ENCODE measurements at places on chromosomes 6 and 20. TPM values are rescaled to one million over a fixed set of nuclear protein-coding genes. Genes with fewer than 3 reads are reported as not detected.

- H3K4me3 ChIP-seq, result no peak overlapping the region
- H3K4me1 ChIP-seq, result no peaks in the 10 kb centered on the region
- H3K27ac ChIP-seq, result no peak overlapping the region
- no peak for DNase-seq
- no peaks in the 10 kb centered on the region for H3K36me3 ChIP-seq
Measured at GRCh38 chr6:11374036-11375010, 141.9 kb upstream of the NEDD9 start.

Gene CST5
- total RNA-seq, result not detected

- H3K4me3 ChIP-seq, result peak overlapping the region; percentile 46
- no peak for DNase-seq
- H3K27ac ChIP-seq, result no peak overlapping the region
- no peaks in the 10 kb centered on the region for H3K27me3 ChIP-seq
- H3K36me3 ChIP-seq, result no peaks in the 10 kb centered on the region
- no peaks in the 10 kb centered on the region for H3K4me1 ChIP-seq
Measured at GRCh38 chr20:17504898-17505635, 26.1 kb downstream of the BFSP1 start.

DNA sequence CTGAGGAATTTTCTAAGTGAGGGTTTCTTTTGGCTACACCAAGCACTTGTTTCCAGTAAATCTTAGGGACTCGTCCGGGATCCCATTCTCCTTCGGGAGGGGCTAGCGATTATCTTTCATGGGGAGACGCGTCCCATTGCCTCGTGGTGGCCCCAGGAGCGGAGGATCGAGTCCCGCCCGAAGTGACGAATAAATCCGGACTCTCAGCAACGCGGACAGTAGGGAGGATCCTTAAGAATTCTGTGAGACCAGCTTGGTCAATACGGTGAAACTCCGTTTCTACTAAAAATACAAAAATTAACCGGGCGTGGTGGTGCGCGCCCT is 69.1 kb upstream of the PRSS16 start:
- H3K27me3 ChIP-seq, result no peaks in the 10 kb centered on the region
- H3K4me1 ChIP-seq, result no peaks in the 10 kb centered on the region
- no peaks in the 10 kb centered on the region for H3K36me3 ChIP-seq
- H3K27ac ChIP-seq, result peak overlapping the region; percentile 85
- H3K4me3 ChIP-seq, result peak overlapping the region; percentile 90

DNA sequence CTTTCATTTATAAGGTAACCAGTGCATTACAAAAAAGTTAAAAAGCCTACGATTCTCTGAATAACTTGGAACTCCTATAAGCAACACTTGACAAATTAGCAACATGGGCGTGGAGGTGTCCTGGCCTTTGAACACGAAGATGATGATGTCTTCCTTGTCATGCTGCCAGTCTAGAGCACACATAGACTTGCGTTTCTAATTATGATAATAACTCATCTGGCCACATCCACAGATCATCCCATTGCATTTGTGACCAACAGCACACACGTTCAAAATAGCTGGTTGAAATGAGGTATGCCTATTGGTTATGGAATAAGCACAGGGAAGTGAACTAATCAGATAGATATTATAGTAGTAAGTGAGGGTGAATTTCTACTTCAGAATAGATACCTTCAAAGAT is 608.9 kb downstream of the PRKN start:
- no peak for DNase-seq
- no peaks in the 10 kb centered on the region for H3K36me3 ChIP-seq
- no peak overlapping the region for H3K4me3 ChIP-seq
- no peaks in the 10 kb centered on the region for H3K4me1 ChIP-seq
- no peaks in the 10 kb centered on the region for H3K27me3 ChIP-seq

Gene INSM1
- total RNA-seq, result 0.48 TPM

DNA sequence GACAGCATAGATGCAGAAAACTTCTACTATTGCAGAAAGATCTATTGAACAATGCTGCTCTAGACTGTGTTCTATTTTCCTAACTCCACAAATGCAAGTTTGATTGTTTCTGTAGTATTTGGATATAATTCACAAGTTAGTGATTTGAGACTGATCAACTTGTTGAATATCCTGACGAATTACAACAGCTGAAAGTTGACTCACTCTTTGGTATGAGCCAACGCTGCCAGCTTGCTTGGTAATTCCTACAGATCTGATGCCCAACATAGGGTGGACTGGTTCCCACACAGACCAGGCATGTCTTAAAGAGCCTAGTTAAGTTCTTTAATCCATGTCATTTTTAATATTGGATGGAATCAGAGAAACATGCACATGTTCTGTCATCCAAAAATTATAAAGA is 231.0 kb upstream of the RAB32 start:
- no peak for DNase-seq
- no peaks in the 10 kb centered on the region for H3K27me3 ChIP-seq
- no peak overlapping the region for H3K27ac ChIP-seq
- H3K4me1 ChIP-seq, result no peaks in the 10 kb centered on the region

- H3K36me3 ChIP-seq, result no peaks in the 10 kb centered on the region
- no peak overlapping the region for H3K27ac ChIP-seq
- H3K27me3 ChIP-seq, result no peaks in the 10 kb centered on the region
- no peaks in the 10 kb centered on the region for H3K4me1 ChIP-seq
- no peak for DNase-seq
- no peak overlapping the region for H3K4me3 ChIP-seq
Measured at GRCh38 chr6:34238585-34239499, 2.2 kb downstream of the HMGA1 start.

- no peak for DNase-seq
- H3K36me3 ChIP-seq, result no peaks in the 10 kb centered on the region
- H3K4me1 ChIP-seq, result no peaks in the 10 kb centered on the region
- H3K27ac ChIP-seq, result no peak overlapping the region
- no peak overlapping the region for H3K4me3 ChIP-seq
Measured at GRCh38 chr6:7067305-7067704, 40.5 kb upstream of the RREB1 start.

DNA sequence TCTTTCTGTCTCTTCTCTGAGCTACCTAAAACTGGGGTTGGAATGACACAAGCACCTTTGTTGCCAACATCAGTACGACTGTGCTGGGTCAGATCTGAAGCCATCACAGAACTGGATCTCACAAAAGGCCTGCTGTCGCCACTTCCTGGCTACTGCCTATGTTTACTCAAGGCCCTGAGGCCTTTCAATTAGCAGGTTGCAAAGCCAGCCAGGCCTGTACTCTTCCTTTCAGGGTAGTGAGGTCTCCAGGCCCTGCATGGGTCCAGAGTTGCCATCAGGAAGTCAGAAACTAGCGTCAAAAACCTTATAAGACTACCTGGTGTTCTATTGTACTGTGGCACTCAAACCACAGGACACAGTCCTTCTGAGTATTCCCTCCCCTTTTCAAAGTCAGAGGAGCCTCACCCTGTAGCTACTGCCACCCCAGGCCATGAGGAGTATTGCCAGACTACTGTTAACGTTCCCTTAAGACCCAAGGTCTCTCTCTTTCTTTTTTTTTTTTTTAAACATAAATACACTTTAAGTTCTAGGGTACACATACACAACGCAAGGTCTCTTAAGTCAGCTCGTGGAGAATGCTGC is 937.4 kb upstream of the GJE1 start:
- H3K27me3 ChIP-seq, result no peaks in the 10 kb centered on the region
- no peak overlapping the region for H3K4me3 ChIP-seq
- peak; percentile 19 for DNase-seq

- no peaks in the 10 kb centered on the region for H3K36me3 ChIP-seq
- no peaks in the 10 kb centered on the region for H3K4me1 ChIP-seq
- DNase-seq, result no peak
- no peak overlapping the region for H3K27ac ChIP-seq
- no peaks in the 10 kb centered on the region for H3K27me3 ChIP-seq
Measured at GRCh38 chr6:132750455-132751248, 7.1 kb downstream of the VNN2 start.

DNA sequence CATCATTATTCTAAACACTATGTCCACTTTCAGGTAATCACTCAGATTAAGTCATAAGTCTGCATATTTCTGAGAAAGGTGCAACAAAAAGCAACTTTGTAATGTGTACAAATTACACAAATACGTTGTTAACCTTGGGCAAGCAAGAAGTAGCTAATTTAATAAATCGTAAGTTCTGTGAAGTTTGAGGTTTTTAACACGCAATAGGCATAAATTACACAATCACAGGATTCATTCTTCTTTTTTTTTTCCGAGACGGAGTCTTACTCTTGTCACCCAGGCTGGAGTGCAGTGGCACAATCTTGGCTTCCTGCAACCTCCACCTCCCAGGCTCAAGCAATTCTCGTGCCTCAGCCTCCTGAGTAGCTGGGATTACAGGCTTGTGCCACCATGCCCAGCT is 57.2 kb upstream of the F13A1 start:
- no peak for DNase-seq
- no peak overlapping the region for H3K27ac ChIP-seq
- H3K4me3 ChIP-seq, result no peak overlapping the region
- H3K4me1 ChIP-seq, result no peaks in the 10 kb centered on the region
- no peaks in the 10 kb centered on the region for H3K36me3 ChIP-seq
- no peaks in the 10 kb centered on the region for H3K27me3 ChIP-seq

DNA sequence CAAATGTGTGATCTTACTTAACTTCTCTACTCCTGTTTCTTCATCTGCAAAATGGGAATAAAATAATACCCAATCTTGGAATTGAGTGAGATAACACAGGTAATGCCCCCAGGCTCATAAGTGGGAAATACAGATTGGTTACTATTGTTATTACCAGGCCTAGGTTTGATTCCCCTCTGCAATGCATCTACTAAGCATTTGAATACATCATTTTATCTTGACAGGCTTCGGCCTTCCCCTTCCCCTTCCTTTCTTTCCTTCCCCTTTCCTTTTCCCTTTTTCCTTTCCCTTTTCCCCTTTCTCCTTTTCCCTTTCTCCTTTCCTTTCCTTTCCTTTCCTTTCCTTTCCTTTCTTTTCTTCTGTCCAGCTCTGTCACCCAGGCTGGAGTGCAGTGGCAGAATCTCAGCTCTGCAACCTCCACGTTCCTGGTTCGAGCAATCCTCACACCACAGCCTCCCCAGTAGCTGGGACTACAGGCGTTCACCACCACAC is 7.3 kb upstream of the HNF4A start:
- no peak overlapping the region for H3K4me3 ChIP-seq
- no peaks in the 10 kb centered on the region for H3K4me1 ChIP-seq
- no peak overlapping the region for H3K27ac ChIP-seq
- no peaks in the 10 kb centered on the region for H3K36me3 ChIP-seq
- no peak for DNase-seq

DNA sequence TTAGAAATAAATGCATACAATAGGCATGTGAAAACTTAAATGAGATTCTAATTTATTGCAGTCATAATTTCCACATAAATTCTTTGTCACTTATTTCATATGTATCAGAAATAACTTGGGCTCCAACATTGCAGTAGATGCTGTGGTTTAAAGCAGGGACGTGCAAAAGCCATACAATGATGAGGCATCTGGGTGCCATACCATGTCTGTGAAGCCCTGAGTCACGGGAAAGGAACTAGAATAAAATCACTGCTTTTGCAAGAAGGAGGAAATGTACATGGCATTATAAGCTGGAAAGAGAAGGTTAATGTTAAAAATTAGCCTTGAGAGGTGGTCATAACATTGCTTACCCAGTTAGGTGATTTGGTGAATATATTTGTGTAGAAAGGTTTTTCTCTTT is 180.4 kb downstream of the SASH1 start:
- no peaks in the 10 kb centered on the region for H3K27me3 ChIP-seq
- H3K4me1 ChIP-seq, result no peaks in the 10 kb centered on the region
- no peak overlapping the region for H3K4me3 ChIP-seq
- H3K27ac ChIP-seq, result no peak overlapping the region
- H3K36me3 ChIP-seq, result peaks cover 5% of the 10 kb centered on the region

- no peaks in the 10 kb centered on the region for H3K27me3 ChIP-seq
- H3K36me3 ChIP-seq, result no peaks in the 10 kb centered on the region
- DNase-seq, result no peak
- H3K4me1 ChIP-seq, result no peaks in the 10 kb centered on the region
- H3K4me3 ChIP-seq, result no peak overlapping the region
- H3K27ac ChIP-seq, result no peak overlapping the region
Measured at GRCh38 chr6:83510791-83511190, 1.5 kb upstream of the PRSS35 start.

GRCh38 chr6:141421378-141421777 is 711.3 kb upstream of the GJE1 start:
- H3K4me3 ChIP-seq, result no peak overlapping the region
- H3K27ac ChIP-seq, result no peak overlapping the region
- H3K4me1 ChIP-seq, result no peaks in the 10 kb centered on the region
- DNase-seq, result no peak

Gene PLAGL2
- 4.3 TPM for total RNA-seq

Gene POPDC3
- total RNA-seq, result not detected

GRCh38 chr6:1729133-1729749 is 119.5 kb downstream of the FOXC1 start:
- no peak overlapping the region for H3K4me3 ChIP-seq
- no peaks in the 10 kb centered on the region for H3K36me3 ChIP-seq
- no peaks in the 10 kb centered on the region for H3K4me1 ChIP-seq
- DNase-seq, result no peak
- H3K27me3 ChIP-seq, result no peaks in the 10 kb centered on the region

Gene POU5F1
- total RNA-seq, result 0.98 TPM

Gene DNMT3B
- 0.96 TPM for total RNA-seq

GRCh38 chr6:136783495-136784270 is 8.6 kb downstream of the MAP3K5 start:
- peaks cover 7% of the 10 kb centered on the region for H3K4me1 ChIP-seq
- H3K36me3 ChIP-seq, result no peaks in the 10 kb centered on the region
- DNase-seq, result no peak

- H3K27me3 ChIP-seq, result no peaks in the 10 kb centered on the region
- H3K36me3 ChIP-seq, result no peaks in the 10 kb centered on the region
- H3K27ac ChIP-seq, result no peak overlapping the region
Measured at GRCh38 chr6:17505062-17505476, 95.0 kb upstream of the FAM8A1 start.

DNA sequence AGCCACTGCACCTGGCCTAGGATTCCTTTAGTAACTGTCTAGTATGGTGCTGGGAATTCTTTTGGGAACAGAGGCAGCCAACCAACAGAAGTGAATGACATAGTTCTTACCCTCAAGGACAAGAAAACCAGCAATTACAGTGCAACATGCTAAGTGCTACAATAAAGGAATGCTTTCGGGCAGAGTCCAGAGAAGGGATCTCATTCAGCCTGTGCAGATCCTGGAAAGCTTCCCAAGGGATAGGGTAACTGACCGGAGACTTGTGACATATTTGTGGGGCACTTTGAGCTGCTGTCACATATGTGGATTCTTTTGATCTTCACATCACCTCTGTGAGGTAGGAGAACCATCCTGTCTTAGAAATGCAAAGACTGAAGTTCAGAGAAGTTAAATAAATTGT is 46.8 kb downstream of the C6orf15 start:
- no peak overlapping the region for H3K27ac ChIP-seq
- no peak overlapping the region for H3K4me3 ChIP-seq
- H3K4me1 ChIP-seq, result no peaks in the 10 kb centered on the region
- H3K36me3 ChIP-seq, result no peaks in the 10 kb centered on the region
